ENCODE measurements at places on chromosomes 16 and 17. TPM values are rescaled to one million over a fixed set of nuclear protein-coding genes. Genes with fewer than 3 reads are reported as not detected.

Gene DUSP3
- 24.1 TPM for total RNA-seq

Gene ACAP1
- 0.45 TPM for total RNA-seq

Gene CD2BP2
- total RNA-seq = 26.3 TPM

Gene WSB1
- 340 TPM for total RNA-seq

Gene CARD14
- total RNA-seq = 0.82 TPM

Gene TRAPPC1
- 21.3 TPM for total RNA-seq

Gene CACNG5
- total RNA-seq = 14.7 TPM

Gene ICAM2
- total RNA-seq = 6.3 TPM

Gene CTRB1
- total RNA-seq = not detected

DNA sequence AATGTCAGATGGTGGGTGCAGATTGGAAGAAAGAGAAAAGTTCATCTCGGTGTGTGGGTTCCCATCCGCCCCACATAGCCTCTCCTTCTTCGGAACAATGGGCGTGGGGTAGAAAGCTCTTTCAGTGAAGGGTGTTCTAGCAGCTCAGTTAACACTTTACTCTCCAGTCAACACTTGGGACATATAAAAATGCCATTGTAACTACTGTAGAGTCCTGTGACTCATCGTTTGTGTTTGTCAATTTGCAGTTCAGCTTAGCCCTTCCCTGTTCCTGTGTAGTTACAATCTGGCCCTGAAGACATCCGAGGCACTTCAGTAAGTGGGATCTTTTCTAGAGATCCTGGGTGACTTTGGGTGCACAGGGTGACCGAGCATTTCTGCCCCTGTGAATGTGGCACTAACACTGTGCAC lies 11.5 kb upstream of the CLEC18C start:
- no peak for DNase-seq

DNA sequence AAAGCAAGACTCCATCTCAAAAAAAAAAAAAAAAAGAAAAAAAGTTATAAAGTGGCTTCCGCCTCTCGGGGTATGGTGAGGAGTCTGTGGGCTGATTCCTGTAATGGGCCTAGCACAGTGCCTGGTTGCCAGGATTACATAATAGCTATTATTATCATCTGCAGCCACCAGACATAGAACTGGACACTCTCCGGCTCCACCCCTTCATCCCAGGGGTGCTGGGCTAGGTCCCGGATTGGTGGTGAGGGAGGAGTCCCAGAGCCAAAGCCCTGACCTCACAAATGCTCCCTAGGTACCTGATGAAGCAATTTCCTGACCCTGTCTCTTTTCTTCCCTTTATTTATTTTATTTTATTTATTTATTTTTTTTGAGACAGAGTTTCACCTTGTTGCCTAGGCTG lies 11.6 kb upstream of the ADGRG1 start:
- no peak for DNase-seq

DNA sequence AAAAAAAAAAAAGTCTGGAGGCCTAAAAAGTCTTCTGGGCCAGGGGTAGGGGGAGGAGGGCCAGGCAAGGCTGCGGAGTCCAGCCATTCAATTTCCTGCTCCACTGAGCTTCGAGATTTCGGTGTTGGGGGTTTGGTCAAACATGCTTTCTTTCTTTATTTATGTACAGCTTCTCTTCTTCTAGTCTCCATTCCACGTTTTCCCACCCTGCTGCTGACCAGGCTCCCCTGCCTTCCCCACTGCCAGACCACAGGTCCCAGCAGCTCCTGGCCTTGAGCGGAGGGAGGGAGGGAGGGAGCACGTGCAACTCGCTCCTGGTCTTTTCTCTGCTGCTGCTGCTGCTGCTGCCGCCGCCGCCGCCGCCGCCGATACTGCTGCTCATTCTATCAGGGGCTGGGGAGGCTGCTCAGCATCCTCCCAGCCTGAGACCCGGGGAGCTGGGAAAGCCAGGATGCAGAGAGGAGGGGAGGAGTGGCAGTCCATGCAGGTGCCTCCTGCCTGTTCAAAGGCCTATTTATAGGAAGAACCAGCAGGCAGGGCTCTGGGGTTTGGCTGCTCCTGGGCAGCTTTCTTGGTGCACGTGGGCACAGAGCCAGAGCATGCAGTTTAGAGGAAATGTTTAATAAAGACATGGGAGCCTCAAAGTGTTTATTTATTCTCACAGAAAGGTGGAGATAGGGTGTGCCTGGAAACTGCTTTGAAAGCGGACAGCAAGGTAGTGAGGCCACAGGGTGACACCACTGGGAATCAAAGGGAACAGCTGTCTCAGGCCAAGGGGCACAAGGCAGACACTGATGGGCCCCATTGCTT lies 23.4 kb upstream of the ZFHX3 start:
- DNase-seq = peak; percentile 20

DNA sequence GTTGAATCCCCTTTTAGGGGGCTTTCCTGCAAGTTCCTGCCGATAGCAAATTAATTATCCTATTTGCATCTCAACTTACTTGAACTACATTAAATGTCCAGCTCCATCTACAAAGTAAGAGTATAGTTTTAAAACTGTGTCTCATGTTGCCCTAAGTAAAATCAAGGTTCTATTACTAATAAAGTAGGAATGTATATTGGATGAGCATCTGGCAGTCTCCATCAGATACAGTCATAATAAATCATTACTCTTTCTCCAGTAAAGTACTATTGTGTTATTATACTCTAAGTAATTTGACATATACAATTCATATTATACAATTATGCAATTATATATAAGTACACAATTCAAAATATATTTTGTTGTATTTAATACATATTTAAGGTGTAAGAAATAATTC lies 249.3 kb downstream of the CEP112 start:
- no peak for DNase-seq

GRCh38 chr17:42210046-42210445 lies 15.8 kb upstream of the GHDC start:
- no peak for DNase-seq

GRCh38 chr16:191831-192230 lies 11.6 kb downstream of the HBQ1 start:
- DNase-seq = no peak

DNA sequence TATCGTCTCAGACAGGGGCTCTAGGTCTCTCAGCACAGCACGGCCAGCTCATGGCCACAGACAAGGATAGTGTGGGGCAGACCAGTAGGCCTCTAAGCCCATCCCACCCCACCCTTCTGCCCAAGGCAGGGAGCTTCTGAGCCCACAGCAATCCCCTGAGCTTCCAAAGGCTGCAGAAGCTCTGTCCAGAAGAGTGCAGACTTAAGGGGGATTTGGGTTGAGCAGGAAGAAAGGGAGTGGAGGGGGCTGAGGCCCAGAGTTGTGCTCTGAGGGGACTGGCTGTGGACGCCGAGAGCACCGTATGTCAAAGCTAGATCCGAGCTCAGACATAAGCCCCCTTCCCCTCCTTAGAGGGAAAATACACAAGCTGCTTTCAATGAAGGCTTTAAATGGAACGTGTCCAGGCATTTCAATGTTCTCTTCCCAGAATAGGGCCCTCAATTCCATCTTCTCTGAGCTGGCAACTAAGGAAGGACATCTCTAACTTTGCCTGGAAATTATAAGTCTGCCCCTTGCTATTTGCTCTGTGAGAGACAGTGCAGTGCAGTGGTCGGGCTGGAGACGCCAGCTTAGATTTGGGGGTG lies 116.4 kb upstream of the RPL38 start:
- DNase-seq = no peak

- no peak for DNase-seq
Observed at GRCh38 chr16:55076053-55076452, 145.4 kb downstream of the IRX5 start.

GRCh38 chr16:74679983-74680382 lies 13.3 kb upstream of the RFWD3 start:
- DNase-seq = no peak

- DNase-seq = no peak
Observed at GRCh38 chr16:79849119-79849518, 248.6 kb upstream of the MAF start.

GRCh38 chr16:27471661-27472060 lies 69.7 kb downstream of the IL21R start:
- no peak for DNase-seq

- peak; percentile 57 for DNase-seq
Observed at GRCh38 chr17:43766413-43767052, 7.9 kb upstream of the SOST start.

DNA sequence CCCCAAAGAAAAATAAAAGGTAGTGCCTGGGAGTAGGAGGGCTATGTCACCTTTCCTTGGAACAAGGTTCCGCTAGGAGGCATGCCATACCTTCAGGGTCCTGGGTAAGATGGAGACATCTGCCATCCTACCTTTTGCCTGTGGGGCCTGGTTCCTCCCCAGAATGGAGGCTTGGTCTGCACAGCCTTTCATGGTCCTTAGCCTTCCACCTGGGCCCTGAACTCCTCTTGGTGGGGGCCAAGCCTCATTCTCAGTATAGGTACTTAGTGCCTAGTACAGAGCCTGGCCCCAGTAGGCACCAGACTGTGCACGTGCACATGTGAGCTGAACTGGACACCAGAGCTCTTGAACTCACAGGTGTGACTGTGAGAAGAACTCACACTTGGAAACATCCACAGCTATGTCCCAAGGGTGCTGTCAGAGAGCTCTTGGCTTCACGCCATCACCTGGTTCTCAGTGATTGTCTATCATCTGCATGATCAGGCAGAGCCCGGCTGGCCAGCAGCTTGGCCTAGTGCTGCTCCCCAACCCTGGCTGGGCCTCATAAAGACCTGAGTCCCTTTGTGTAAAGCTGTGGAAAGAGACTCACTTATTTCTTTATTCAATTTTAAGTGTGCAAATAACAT lies 143.2 kb downstream of the SOCS1 start:
- DNase-seq = no peak

- DNase-seq = no peak
Observed at GRCh38 chr17:36879027-36879426, 58.2 kb upstream of the LHX1 start.

DNA sequence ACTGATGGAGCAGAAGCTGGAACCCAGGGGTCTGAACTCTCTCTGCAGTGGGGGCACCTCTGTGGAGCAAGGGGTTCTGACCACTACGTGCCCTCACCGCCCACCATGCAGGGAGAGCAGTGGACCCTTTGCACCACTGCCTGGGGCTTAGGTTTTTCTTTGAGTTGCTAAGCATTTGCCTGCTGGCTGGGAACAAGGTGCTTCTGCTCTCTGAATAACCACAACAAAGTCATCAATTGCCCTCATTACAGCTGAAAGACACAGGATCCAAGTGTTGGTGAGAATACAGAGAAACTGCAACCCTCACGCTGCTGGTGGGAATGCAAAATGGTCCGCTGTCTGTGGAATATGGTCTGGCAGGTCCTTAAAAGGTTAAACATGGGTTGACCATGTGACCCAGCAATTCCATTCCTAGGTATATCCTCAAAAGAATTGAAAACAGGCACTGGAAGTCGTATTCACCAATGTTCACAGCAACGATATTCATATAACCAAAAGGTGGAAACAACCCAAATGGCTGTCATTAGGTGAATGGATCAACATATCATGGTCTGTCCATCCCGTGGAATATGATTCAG lies 22.8 kb downstream of the NLRC3 start:
- DNase-seq = no peak

- DNase-seq = no peak
Observed at GRCh38 chr16:83762141-83762991, 45.4 kb upstream of the HSBP1 start.

DNA sequence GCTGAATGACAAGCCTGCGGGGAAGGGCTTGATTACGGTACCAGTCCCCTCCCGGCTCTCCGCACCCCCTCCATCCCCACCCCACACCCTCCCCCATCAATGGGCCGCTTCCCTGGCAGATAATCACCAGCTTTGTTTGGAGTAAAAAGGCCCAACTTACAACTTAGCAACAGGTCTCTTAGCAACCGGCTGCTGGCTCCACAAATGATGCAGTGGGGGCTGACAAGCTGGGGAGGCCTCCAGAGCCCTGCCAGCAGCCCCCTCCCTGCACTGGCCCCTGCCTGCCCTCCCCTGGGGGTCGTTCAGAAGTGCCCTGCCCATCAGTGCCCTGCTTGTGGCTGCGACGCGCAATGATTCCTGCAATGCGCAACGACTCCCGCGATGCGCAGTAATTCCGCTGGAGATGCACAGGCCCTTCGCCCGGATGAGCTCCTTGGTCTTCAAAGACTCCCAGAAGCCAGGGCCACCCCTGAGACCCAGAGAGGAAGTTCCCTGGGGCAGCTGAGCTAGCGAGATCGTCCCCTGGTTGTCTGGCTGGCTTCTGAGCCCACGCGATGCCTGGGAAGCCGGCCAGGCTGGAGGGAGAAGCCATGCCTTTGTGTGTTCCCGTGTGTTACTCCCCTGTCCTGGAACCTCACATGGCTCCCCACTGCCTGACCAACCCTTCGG lies 23.3 kb downstream of the CPNE2 start:
- DNase-seq = peak; percentile 72
